Aorta (tissue), 5 donors: ENCODE measurements at places on chromosomes 3 and 15.

DNA sequence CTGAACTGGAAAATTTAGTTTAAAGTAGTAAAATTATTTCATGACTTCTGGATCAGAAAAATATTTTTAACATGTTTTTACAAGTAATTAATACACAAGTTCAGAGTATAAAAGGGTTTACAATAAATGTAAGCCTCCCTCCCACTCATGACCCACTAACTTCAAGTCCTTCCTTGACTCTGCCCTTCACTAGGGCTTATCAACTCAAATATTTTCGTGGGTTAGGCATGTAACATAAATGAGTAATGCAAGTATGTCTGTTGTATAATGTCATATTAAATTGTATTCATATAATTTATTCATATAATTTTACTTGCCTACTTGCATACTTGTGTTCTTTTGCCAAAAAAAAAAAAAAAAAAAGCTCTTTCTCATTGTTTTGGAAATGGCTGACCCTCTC is 3.4 kb upstream of the OPA1 start:
- H3K36me3 ChIP-seq = no peaks in the 10 kb centered on the region
- no peak for DNase-seq
- no peak overlapping the region for H3K4me3 ChIP-seq
- no peaks in the 10 kb centered on the region for H3K4me1 ChIP-seq

GRCh38 chr15:35583863-35584528 is 38.0 kb upstream of the DPH6 start:
- H3K27ac ChIP-seq = peak overlapping the region; percentile 54
- H3K27me3 ChIP-seq = no peaks in the 10 kb centered on the region
- H3K36me3 ChIP-seq = no peaks in the 10 kb centered on the region
- no peak overlapping the region for H3K4me3 ChIP-seq
- DNase-seq = no peak
- H3K4me1 ChIP-seq = peaks cover 5% of the 10 kb centered on the region

DNA sequence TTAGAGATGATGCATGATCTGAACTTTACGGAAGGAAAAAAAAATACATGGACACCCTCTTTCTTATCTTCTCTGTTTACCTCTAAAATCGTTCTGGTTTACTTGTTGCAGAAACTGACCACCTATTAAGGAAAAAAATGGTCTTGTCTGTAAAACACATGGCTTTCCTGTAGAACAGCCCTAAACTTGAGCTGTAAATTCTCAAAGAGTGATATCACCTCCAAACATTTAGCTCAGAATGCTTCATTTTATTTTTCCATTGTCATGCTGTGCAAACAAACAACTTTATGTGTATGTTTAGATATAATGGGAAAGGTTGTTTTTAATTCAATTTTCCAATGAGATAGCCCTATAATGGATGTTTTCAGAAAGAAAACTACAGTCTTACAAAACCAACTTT is 237.4 kb upstream of the NR2F2 start:
- H3K4me1 ChIP-seq = no peaks in the 10 kb centered on the region
- no peaks in the 10 kb centered on the region for H3K36me3 ChIP-seq
- H3K27ac ChIP-seq = no peak overlapping the region
- no peak for DNase-seq
- H3K4me3 ChIP-seq = no peak overlapping the region
- H3K27me3 ChIP-seq = no peaks in the 10 kb centered on the region

DNA sequence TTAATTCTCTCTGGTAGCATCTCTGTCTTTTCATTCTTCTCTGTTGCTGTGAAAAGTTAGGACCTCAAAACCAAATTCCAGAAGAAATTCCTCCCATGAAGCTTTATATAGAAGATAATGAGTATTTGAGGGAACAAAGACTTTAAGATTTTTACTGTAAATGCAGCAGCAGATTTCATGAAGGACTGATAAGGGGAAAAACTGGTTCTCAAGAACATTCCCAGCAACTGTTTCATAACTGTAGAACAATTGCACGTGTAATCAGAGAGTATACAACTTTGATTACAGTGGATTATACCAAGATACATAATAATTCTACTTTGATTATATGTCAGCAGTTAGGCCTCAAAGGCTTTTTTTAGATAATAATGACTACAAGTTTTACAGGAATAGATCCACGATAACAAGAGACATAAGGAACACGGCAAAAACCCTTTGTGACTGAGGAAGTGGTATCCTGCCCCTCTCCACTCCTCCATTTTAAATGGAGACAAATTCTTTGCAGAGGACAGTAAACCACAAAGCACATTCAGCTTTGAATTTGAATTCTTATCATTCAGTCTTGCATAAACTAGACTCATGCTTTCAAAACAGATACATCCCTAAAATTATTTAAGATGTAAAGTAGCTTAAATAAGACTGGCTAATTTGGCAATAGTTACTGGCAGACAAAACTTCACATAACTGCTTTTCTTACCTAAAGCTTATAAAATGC is 42.9 kb upstream of the DIPK2A start:
- no peaks in the 10 kb centered on the region for H3K27me3 ChIP-seq
- no peak for DNase-seq
- H3K27ac ChIP-seq = no peak overlapping the region

GRCh38 chr15:85118173-85118572 is 136.5 kb downstream of the PDE8A start:
- no peaks in the 10 kb centered on the region for H3K4me1 ChIP-seq
- no peaks in the 10 kb centered on the region for H3K27me3 ChIP-seq
- DNase-seq = no peak
- no peak overlapping the region for H3K4me3 ChIP-seq
- H3K27ac ChIP-seq = no peak overlapping the region

DNA sequence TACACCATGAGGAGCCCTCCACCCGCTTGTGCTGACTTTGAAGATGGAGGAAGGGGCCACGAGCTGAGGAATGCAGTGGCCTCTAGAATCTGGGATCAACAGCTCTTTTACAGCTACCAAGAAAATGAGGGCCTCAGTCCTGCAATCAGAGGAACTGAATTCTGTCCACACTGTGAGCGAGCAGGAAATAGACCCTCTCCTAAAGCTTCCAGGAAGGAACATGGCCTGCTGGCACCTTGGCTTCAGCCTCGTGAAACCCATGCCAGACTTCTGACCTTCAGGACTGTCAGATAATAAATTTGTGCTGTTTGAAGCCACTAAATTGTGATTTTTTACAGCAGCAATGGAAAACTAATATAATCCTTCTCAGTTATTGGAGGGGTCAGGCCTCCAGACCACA is 61.9 kb downstream of the RAB11A start:
- no peaks in the 10 kb centered on the region for H3K36me3 ChIP-seq
- DNase-seq = no peak
